ENCODE measurements at places on chromosomes 5 and 9. TPM values are rescaled to one million over a fixed set of nuclear protein-coding genes. Genes with fewer than 3 reads are reported as not detected.

The LPAR1 gene
- 3.8 TPM for total RNA-seq

- DNase-seq, result no peak
These were observed 41.5 kb upstream of the LARP1 start for GRCh38 chr5:154713615-154714125.

GRCh38 chr9:123923377-123923776 lies 6.5 kb downstream of the DENND1A start:
- no peak for DNase-seq

The SPINK13 gene
- not detected for total RNA-seq

The UBE2QL1 gene
- total RNA-seq, result 0.43 TPM

- no peak for DNase-seq
These were observed 180.5 kb upstream of the CLINT1 start for GRCh38 chr5:158039441-158039840.

DNA sequence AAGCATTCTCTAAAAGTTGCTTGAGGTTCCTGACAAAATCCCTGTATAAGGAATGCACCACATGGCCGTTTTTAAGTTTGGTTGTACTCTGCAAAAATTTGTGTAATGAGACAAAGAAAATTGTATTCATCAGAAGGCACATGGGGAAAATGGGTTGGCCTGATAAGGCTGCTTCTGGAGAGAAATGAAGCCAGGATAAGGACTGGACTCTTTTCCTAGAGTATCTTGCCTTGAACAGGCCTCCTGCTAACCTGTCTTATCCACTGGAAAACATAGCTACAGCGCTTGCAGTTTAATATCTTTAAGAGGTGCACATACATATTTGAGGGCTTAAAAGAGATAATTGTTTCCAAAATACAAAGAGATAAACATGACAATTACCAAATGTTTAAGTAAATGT lies 41.4 kb upstream of the IFNK start:
- DNase-seq, result no peak

GRCh38 chr5:141478321-141478945 lies 2.7 kb downstream of the PCDHGC3 start:
- peak; percentile 54 for DNase-seq

- DNase-seq, result no peak
These were observed 203.2 kb upstream of the IRX1 start for GRCh38 chr5:3392306-3392939.

DNA sequence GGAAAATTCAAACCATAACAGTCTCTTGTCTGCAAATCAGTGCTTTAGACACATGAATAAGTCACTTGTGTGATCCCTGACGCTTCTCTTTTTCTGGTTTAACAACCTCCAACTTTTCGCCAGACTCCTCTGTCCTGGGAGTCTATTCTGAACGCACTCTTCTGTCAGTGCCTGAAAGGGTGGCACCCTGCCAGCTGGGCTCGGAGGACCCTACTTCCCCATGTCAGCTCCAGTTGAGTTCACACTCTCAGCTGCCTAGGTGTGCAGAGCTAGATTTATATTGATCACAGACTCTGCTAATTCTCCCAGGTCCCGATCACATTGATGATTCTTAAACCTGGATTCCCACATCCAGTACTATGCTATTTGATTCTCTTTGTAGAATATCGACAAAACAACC lies 649.1 kb downstream of the BNC2 start:
- no peak for DNase-seq

DNA sequence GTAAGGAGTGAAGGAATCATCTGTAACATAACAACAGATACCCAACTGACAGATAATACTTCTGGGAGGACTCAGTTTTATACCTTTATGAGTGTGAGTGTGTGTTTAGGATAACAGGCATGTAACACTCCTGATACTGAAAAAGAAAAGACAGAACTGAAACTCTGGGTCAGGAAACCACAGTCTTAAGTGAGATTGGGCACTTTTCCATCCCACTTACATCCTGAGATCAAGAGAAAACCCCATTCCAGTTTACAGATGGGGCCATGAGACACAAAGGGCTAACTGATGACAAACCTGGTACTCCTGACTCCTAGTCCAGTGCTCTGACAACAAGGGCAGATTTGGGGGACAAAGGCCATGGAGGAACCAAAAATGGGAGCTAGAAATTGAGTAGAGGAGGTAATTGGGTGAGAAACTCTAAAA lies 18.0 kb downstream of the IL5 start:
- no peak for DNase-seq

DNA sequence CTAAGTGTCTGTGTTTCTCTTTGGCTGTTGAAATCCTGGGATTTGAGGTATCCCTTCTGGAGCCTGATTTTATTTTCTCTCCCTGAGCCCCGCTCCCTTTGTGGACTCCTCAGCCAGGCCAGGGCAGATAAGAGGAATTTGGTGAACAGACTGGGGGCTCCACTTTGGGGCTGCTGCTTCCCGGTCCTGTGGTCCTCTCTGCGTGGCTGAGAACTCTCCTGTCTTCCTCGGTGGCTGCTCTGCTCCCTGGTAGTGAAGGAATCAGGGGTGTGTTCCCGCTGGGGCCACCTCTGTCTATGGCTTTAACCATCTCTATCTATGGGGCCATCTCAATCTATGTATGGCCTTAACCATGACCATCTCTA lies 71.7 kb upstream of the SH3PXD2B start:
- peak; percentile 14 for DNase-seq

DNA sequence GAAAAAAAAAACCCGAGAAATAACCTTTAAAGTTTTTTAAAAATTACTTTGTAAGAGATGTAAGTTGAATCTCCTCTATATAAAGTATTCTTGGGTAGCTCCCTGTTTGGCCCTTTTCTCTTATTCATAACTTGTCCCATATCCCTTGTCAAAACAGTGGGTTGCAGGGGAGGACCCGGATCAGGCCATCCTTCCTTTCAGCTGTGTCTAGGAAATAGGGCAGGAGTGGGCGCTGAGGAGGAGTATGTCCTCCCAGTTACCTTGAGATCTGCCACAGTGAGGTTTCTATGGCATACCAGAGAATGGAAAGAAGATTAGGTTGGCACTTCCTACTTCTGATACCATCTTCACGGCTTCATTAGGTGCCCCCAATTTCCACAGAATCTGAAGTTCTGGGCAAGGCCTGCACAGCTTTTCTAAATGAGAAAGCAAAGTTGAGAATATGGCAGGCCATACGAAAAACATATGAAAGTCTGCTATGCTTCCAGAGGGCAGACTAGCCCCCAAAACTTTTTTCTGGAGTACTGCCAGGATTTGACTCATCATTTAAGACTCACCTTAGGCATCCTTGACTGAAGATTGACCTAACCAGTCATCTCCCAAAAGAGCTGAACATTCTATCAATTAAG lies 20.3 kb downstream of the MEF2C start:
- no peak for DNase-seq

The C9orf57 gene
- not detected for total RNA-seq

The IL5 gene
- not detected for total RNA-seq

The STC2 gene
- 53.1 TPM for total RNA-seq

DNA sequence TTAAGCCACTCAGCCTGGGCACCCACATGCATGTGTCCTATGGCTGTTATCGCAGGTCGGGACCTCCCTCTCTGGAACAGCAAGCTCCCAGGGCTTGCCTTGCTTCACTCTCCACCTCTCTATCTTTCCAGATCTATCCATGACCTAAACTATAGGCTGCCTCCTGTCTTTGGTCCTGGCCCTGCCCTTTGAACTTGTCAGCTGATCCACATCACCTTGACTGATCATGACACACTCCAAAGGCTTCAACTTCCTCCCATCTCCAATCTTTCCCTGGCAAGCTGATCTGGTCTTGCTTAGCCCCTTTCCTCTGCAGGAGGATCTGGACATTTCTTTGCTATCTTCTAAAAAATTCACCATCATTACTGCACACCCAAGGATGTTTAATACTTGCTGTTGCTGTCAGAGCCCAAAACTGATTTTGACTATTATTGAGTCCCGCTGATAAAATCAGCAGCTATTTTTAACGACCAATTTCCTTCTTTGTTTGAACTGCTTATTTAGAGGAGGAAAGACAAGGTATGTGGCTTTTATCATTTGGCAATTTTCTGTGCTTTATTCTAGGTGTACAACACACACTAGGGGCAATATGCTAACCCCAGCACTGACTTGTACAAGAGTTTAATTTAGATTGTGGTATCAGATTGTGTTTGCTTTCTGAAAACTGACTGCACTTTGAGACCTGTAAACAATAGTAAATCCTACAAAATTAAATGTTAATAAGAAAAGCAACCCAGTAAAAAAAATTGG lies 33.5 kb downstream of the CARTPT start:
- DNase-seq, result no peak

The CARTPT gene
- not detected for total RNA-seq

DNA sequence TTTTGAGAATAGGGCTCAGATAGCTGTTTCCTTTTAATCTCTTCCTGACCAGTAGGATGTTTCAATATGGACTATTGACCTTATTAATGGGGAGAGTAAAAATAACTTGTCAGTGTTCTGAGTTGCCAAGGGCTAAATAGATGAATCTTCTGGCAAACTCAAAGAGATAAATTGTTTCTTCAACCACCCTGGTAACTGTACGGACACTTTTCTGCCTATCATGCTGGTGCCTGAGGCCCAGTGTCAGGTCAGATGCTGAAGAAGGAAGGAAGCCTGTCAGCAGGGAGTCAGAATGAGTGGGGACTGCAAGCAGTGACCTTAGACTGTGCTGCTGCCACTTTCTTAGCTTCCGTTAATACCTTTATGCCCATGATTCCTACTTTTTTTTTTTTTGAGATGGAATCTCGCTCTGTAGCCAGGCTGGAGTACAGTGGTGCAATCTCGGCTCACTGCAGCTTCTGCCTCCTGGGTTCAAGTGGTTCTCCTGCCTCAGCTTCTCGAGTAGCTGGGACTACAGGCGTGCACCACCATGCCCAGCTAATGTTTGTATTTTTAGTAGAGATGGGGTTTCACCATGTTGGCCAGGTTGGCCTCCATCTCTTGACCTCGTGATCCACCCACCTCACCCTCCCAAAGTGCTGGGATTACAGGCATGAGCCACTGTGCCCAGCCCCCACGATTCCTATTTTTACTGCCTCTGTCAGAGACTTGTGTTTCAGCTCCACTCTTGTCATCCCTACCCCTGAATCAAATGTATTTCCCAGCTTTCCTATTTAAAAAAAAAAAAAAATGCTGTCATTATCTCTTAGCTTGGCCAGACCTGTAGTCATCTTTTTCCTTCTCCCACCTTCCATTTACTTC lies 33.7 kb downstream of the TGFBR1 start:
- DNase-seq, result no peak

The TPPP gene
- 0.65 TPM for total RNA-seq

DNA sequence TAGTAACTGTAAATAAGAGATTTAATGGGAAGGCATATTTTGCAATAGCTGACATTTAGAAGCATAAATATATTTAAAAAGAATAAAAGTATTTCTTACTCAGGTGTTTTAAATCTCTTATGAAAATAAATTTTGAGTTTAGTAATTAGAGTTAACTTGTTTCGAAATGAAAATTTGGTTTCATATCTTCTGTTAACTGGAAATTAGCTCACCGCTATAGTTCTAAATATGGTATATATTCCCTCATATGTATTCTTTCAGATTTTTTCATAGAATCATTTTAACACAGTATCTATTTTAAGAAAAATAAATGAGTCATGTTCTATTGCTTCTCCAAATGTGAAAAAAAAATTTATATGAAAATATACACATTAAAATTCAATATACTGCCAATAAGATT lies 434.1 kb downstream of the DTWD2 start:
- DNase-seq, result no peak

DNA sequence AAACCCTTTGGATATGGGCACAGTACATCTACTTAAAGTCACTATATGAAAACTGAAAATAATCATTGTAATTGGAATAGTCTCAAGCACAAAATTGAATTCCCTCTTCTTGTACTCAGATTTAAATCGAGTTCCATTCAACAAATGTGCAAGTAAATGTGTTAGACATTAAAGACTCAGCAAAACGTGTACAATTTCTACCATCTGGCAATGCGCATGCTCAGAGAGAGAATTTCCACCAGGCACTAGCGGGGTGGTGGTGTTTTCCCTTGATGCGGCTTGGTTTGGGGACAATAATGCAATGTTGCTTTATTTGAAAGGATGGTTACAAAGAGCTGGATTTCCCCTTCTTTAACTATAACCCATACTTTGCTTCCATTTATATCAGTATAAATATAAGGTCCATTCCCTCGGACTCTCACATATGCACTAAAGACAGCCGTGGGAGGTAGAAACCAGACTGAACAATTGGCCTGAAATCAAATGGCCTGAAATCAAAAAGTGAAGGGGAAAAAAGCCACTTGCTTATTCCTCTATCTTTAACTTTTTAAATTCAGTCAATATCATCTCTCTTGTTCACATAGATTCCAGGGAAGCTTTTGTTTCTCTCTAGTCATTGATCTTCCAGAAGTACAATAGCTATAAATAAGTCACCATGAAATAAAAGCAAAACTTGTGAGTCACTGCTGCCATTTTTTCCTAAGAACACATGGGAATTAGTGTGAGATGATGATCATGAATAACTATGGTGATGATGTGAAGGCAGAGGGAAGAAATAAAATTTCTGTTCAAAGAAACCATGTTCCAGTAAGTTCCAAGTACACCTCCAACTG lies 59.2 kb downstream of the ADAMTS12 start:
- no peak for DNase-seq

The PIP5KL1 gene
- 13.4 TPM for total RNA-seq

GRCh38 chr9:127731938-127732337 lies 3.2 kb downstream of the TOR2A start:
- no peak for DNase-seq
